RWPE1 (cell line): ENCODE measurements at places on chromosomes 11 and 22.
A peak's percentile ranks its signal among the peaks of the same experiment; 100 is the strongest.

DNA sequence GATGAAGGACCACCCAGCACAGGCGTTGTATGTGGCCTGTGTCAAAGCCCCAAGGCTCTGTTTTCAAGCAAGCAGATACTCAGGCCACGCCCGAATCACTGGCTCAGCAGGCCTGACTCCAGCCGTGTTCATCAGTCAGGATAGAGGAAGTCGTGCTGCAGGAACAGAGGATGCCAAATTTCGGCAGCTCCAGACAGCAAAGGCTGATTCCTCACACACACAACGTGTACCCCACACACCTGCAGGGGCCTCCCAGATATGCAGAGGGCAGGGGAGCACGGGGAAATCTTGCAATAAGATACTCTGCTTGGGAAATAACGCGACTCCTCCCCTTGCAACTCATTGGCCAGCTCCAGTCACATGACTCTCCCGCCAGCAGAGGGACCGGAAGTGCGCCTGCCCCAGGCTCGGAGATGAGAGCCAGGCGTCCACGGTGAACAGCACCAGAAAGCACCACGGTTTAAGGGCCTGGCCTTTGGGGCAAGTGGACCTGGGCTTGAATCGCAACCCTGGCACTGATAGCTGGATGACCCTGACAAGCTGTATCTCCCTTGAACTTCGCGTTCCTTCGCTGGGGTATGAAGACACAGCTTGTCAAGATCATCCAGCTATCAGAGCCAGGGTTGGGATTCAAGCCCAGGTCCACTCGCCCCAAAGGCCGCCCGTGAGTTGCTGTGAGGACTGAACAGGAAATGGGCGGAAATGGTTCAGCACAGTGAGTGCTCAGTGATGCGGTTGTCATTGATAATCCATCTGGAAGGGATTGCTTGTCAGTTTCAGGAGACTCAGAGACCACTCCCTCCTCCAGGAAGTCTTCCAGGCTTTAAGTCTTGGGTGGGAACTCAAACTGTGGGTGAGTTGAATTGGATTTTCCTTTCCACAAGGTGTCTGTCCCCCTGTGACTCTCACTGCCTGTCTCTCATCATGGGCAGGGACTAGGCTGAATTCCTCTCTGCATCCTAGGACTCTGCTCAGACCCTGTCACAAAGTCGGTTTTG lies 88.5 kb downstream of the MYEOV start:
- DNase-seq: no peak

DNA sequence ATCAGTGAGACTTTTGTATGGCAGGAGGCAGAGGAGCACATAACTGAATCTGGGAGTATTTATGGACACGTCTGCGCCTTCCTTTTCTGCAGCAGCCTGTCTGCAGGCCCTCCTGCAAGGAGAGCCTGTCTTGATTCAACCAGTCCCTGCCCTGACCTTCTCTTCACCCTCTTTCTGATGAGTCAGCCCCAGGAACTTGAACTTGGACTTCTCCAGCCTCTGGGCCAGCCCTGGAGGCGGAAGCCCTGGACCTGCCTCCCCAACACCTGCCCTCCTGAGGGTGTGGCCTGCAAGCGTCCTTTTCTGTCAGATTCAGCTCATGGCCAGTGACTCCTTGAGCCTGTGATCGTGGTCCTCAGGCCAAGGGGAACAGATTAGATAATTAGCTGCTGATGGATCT lies 20.0 kb downstream of the DAGLA start:
- DNase-seq: peak; percentile 87

- DNase-seq: no peak
Measured at GRCh38 chr11:130649801-130650200, 201.4 kb downstream of the ADAMTS15 start.

DNA sequence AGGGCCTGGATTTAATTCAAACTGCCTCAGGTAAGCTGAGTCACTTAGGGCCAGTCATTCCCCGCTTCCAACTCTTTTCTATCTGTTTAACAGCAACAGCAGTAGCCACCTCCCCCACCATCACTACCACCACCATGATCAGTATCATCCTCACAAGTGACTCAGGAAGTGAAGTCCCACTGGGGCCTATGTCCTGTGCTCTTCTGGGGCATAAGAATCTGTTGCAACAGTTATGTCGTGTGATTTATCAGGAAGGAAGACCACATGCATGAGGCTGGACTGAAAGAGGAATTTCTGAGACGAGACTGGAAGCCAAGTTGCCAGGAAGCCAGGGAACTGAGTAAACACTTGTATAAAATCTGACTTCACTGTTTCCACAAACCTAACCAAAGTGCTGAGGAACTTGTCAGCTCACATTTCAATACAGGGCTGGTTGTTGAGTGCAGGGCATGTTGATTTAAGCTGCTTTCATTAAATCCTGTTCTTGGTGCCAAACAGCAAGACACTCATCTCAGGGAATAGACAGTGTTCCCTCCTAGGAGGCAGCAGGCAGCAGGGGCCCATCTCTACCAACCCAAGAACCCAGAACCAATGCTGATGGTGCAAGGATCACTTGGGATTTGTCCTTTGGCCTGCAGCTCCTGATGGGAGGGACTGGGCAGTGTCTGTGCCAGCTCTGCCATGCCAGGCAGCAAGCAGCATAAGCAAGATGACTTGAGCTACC lies 226.7 kb upstream of the NARS2 start:
- no peak for DNase-seq

DNA sequence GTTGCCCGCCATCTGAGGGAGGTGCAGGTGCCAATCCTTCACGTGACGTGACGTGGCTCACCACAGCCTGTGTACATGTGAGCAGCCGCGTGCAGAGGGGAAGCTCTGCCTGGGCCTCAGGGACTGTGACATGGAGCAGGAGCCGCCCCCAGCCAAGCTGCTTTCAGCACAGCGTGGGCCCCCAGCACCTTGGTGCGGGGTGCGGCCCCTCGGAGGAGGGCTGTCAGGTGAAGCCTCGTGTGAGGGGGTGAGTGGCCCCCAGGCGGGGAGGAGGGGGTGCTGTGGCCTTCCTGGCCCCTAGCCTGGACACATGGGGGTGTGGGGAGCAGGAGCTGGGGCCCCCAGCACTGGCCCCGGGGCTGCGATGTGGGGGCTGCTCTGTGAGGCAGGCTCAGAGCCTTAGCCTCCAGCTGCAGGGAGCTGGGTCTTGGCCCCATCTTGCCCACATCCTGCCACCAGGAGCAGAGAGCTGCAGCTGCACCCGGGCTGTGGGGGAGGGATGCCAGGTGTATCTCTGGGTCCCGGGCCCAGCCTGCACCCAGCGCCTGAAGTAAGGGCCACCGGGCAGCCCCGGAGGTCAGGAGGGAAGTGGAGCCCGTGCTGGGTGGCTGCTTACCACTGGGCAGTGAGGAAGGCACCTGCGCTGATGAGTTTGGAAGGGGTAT lies at the start of gene ADORA2A:
Gene ADORA2A (plus strand): TSS at position 100 of the 665 bp plus-strand sequence. CDS start 5,806 bp downstream, outside the sequence.
- no peak for DNase-seq

- DNase-seq: peak; percentile 78
Measured at GRCh38 chr11:67060111-67060522, 3.5 kb downstream of the RHOD start.

DNA sequence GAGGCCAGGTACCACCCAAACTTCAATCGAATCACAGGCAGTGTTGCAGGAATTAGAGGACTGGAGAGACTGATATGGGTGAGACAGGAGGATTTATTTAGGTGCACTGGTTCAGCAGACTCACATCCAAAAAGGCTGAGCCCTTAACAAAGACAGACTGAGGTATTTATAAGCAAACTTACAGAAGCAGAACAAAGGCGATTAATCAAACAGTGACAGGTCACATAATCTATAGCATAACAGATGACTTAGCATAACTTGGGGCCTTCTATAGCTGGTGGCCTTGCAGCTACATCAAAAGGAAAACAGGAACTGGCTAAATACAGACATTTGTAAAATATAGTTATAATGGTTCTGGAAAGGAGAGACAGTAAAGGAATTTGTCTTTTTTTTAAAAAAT lies 2.1 kb downstream of the APOBEC3B start:
- no peak for DNase-seq

DNA sequence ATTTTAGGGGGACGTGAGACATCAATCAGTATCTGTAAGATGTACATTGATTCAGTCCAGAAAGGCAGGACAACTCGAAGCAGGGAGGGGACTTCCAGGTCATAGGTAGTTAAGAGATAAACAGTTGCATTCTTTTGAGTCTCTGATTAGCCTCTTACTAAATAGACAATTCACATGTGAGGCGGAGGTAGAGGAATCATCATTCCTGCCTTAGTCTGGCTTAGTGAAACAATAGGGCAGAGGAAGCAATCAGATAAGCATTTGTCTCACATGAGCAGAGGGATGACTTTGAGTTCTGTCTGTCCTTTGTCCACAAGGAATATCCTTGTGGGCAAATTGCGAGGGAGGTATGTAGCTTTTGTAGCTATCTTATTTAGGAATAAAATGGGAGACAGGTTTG lies 248.3 kb downstream of the DDX10 start:
- no peak for DNase-seq

GRCh38 chr22:33472462-33473344 lies 414.5 kb upstream of the SYN3 start:
- no peak for DNase-seq

DNA sequence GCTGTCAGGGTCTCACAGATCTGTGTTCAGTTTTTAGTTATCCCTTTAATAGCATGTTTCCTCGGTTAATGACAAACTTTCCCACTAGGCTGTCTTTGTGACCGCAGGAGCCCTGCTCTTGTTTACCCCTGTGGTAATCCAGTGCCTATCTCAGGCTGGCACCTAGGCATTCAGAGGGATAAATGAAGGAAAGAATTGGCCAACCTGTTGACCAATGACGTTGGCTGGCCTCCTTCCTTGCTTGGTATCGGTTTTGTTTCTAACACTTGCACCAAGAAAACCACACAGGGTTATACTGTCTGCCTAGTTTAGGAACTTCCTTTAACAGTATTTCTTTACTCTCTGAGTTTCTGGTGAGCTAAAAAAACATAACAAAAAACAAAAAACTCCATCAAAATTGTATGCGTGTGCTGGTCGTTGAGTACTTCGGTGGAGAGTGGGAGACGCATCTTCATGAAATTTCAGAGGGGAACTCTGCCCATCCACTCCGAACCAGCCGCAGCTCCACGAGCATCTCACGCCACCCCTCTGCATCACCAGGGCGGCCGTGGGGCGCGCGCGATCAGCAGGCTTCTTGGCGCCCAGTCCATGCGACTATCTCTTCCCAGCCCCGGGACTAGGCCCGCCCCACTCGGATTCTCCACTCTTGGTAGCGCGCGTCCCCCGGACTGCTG lies 563 bp upstream of the ENDOD1 start:
- no peak for DNase-seq

DNA sequence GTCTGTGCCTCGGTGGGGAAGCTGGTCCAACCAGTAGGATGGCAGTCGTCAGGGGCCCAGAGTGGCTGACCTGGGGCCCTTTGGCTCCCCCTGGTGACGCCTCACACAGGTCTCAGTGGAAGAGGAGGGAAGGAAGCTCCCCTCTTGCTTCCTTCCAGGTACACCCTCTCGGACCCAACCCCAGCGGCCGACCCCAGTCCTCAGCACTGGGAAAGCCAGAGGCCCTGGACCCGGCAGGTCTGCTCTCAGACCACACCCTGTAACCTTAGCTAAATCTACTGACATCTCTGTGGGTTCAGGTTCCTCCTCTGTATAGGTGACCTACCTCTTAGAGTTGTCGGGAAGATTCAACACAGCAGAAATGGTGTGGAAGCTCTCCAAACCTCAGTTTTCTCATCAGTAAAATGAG lies 3.4 kb upstream of the SCUBE1 start:
- DNase-seq: peak; percentile 59

- no peak for DNase-seq
Measured at GRCh38 chr11:64065712-64066111, 30.0 kb downstream of the FLRT1 start.

DNA sequence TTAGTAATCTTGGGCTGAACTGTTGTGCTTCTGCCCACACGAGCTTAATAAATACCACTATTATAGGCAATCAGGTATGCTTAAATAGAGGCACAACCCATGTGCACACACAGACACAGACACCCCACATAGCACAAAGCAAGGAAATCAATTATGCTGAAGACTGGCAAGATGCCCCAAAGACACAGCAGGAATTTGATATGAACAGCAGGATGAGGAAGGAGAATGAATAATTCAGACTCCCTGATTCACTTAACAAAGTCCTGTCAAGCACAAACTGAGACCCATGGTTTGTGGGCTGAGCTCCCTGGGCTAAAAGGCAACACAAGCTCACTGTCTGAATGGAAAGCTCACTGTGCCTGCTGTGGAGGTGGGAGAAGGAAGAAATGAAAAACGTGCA lies 42.5 kb downstream of the RBFOX2 start:
- DNase-seq: no peak

- DNase-seq: no peak
Measured at GRCh38 chr11:130737041-130737830, 179.0 kb downstream of the SNX19 start.

DNA sequence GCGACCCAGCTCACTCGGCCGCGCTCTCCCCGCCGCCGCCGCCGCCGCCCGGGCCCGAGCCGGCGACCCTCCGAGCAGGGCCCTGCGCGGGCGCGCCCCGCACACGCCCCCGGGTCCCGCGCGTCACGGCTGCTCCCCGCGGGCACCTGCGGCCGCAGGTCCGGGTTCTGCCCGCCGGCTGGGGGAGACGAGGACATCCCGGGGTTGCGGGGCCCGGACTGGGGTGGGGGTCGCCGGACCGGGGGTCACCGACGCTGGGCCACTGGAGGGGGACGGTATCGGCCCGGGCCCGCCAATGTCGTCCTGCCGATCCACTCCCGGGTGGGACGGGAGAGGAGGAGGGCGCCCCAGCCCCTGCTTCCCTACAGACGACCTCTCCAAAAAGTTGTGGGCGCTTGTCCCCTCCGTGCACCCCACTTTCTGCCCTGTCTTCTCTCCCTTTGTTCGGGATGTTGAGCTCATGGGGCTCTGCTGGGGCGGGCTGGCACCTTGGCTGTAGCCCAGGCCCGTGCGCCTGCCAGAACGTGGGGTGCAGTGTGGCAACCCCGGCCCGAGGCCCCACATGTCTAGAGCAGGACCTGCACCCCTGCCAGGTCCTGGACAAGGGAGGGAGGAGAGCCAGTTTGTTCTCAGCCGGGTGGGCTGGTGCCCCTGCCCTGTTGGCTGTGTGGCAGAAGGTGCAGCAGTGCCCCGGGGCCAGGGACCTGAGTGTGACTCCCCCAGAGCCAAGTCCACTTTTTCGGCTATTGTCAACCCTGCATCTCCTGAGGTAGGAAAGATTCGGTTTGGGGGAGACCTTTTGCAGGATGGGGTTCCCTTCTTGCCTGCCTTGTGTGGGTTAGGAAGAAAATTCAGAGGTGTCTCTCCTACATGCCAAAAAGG lies 40.2 kb upstream of the CELSR1 start:
- no peak for DNase-seq
